ENCODE measurements at places on chromosomes 2 and 18.

DNA sequence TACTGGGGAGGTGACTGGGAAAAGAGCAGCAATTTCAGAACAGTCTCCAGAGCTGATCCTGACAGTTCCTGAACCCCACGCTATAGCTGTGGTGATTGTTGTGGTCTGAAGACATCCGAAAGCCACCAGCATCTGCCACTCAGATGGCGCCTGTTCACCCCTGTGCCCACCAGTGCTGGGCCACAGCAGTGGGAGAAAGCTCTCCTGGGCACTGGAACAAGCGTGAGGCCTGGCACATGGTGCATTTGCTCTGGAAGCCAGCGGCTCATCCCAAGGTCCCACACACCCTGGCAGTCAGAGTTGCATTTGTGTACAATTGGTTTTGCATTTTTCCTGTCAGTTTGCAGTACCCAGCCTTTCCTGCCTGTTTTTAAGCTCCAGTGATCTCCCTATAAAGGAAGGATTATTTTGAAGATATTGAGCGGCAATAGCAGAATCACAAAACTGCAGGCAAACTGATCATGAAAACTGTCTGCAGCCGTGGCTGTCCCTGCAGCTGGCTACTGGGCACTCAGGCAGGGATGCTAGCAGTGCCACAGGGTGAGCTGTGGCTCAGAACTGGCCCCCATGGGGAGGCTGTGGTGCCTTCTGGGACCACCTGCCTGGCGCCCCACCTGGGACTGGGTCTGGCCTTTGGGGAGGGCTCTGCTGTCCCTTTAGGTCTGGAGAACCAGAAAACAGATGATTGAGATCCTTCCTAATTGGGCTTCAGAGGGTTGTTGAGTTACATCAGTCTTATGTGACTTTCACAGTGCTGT lies 30.1 kb downstream of the IMPA2 start:
- no peak for DNase-seq

DNA sequence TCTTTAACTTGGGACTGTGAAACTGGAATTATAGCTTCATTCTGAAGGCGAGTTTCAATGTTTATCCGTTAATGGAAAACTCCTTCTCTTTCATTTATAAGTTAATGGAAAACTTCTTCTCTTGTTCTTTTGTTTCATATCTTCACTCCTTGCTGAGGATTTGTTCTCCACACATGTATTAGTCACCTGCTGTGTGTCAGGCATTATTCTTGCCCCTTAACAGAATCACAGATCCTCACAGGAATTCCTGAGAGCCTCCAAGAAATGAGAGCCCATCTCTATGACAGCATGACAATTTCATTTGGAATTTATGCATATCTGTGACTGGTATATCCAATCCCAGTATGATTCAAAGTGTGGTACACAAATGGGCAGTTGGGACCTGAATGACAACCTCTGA lies 545.8 kb downstream of the BCL11A start:
- no peak for DNase-seq

- DNase-seq = no peak
Observed at GRCh38 chr18:59197636-59198035, 22.3 kb upstream of the GRP start.

DNA sequence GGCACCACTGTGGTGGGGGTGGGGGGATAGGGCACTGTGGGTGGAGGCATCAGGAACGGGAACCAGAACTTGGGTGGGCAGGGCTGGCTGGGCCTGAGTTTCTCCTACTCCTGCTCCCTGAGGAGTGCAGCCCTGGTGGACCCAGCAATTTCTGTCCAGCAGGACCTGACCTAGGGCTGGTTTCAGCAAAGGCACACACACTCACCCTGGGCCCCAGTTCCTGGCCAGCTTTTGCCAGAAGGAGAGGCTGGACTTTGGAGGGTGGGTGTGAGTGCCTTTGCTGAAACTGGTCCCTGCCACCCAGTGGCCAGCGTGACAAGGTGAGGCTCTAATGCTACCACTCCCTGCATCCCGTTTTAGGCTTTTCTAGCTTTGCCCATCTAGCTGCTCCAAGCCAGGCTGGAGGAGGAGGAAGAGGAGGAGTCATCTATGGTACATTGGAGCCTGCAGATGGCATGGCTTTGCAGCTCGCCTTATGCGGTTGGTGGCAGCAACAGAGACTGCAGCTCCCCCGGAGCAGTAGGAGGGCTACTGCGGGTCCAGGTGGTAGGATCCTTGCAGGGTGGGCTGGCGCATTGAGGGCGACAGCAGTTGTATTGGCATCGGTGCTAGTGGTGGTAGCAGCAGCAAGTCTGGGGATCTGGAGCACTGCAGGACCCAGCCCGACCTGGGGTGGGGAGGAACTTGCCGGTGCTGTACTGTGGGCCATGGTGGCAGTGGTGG lies 40.4 kb upstream of the IMP4 start:
- no peak for DNase-seq

DNA sequence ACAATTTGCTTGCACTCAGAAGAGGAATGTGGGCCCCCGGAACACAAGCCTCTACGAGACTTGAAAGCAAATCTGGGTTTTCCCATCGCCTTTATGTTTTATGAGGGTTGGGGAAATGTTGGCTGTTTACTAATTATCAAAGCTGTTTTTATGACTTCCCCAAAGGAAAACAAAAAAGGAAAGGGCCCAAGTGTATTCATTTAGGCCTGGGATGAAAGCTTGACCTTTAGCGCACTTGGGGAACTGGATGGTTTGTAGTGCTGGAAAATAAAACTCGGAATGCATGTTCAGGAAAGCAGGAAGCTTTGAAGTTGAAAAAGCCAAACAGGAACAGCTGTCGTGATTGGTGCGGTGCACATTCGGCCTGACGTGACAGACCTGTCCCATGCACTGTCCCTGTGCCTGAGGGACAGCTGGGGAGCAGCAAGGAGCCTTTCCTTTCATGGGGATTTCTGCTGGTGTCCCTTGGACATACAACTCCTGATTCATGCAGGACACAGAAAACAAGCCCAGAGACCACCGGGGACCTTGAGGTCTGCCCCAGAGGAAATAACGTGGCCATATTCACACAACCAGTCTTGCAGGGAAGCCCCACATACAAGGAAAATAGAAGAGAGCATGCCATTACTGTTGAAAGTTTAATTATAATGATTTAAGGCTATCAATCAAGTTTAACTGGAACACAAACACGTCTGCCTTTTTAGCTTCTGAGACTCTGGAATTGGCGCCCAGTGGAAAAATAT lies 169.7 kb upstream of the APCDD1 start:
- no peak for DNase-seq

DNA sequence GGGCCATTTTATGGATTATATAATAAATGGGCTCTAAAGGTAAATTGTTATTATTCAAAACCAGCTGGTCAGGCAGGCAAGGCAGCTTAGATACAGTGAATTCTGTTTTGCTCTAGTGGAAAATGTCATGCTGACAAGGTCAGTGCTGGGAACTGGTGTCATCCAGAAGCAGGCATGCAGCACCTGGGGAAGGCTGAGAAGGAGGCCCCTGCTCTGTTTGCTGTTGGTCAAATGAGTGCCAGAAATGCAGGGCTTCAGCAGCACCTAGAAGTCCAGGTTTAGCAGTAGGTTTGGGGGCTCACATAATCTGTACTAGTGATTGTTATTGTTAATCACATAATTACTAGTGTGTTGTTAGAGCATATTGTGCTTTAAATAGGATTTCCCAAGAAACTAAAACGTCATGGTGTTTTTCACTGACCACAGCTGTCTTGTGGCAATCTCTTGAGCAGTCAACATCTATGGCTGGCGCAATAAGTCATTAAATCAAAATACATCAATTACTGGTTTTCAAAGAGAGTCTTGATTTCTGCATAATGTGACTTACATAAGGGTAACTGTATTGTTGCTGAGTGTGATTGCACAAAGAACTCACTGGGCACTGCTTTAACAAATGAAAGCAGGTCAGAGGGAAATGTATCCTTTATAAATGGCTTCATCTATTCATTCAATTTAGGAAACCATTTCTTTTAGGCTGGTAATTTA lies 99.1 kb downstream of the MYO3B start:
- no peak for DNase-seq
